Activated CD4-positive, alpha-beta T cell treated with anti-CD3 and anti-CD28 coated beads for 24 hours (primary cell): ENCODE measurements at places on chromosomes 7 and 10.

GRCh38 chr7:107150375-107151073 lies 18.3 kb upstream of the HBP1 start:
- peak; percentile 59 for DNase-seq

DNA sequence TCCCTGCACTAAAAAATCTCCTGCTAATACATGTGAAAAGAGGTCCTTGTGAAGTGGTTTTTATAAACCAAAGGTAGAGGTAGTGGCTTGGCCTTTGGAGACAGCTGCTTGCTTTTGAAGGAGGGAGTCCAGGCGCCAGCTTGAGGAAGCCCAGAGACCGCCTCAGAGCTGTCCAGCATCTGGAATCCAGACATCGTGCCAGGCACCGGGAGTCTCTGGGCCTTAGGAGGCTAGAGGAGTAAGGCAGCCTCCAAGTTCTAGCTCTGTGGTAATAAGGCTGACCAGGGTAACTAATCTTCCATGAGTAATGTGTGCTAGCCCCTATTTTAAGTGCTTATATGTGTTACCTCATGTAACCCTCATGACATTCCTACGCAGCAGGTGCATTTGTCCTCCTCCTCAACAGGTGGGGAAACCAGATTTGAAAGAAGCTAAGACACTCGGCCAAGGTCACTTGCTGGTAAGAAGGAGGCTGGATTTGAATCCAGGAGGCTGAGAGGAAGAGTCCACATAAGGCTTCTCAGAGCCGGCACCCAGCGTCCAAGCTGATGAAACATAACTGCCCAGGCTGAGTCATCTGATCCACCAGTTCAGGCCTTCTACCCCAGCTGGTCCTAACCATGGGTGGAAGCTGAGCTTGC lies 26.1 kb downstream of the PRLHR start:
- no peak for DNase-seq

DNA sequence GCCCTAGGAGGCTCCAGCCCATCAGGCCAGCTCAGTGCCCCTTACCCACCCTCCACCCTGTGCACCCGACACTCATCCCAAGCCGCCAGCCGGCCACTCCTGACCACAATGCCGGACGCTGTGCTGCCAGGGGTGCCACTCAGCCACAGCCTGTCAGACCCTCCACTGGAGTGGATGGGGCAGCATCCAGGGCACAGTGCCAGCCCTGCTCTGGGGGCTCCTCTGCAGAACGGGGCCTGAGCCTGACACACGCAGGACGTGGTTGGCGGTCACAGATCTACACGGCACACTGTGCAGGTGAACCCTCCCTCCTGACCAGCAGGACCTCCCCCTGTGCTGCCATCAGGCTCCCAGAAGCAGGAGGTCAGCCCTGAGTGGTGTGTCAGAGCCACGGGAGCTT lies 114.7 kb downstream of the MAD1L1 start:
- no peak for DNase-seq

DNA sequence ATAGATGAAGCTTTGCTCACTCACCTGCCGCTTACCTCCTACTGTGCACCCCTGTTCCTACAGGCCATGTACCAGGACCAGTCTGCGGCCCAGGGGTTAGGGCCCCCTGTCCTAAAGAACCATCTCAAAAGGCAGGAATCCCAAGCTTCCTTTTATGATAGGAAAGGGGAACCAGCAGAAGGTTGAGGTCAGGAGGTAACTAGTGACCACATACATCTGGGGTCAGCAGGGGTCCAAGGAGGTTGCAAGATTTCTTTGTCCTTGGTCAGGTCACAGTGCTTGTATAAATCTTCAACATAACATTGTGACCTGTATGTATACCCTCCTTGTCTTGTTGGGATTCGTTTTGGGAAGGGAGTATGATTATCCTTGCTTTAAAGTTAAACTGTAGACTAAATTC lies 73.8 kb downstream of the OAT start:
- no peak for DNase-seq

GRCh38 chr7:111363099-111363498 lies 199.2 kb downstream of the IMMP2L start:
- no peak for DNase-seq

- peak; percentile 64 for DNase-seq
These were observed 338.2 kb upstream of the PRKCQ start for GRCh38 chr10:6918305-6918704.

GRCh38 chr7:104826135-104826534 lies 187.9 kb upstream of the KMT2E start:
- no peak for DNase-seq

DNA sequence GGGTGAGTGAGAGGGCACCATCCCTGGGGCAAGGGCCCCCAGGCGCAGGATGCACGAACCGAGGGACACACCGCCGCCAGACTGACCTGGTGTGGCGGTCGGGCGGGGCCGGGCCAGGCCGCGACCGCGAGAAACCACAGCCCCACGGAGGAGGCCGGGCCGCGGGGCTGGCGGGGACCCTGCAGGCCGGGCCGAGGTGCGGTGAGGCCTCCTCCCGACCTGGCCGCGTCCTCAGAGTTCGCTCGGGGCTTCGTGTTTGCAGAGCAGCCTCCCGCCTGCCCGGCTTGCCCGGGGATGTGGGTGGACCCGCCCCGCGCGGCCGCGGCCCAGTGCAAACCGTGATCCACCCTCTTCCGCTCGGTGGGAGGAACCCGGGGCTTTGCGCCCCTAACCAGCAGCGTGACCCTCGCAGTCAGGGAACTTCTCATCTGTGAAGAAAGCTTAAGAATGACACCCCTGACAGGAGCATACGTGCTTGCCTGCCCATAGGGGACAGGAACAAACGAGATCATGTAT lies 20.6 kb upstream of the HOXA13 start:
- no peak for DNase-seq

DNA sequence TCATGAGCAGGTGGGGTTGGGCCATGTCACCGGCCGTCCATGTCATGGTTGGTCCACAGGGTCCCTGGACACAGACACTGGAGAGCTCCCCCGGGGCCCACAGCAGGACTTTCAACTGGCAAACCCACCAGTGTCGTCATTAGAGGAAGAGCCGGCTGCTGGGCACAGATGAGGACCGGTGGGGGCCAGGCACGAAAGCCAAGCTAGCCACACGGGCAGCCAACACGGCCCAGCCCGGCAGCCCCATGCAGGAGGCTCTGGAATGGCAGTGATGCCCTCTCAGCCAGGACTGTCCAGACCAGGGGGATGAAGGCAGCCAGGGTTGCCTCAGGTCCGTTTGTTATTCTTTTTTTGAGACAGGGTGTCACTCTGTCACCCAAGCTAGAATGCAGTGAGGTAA lies 21.1 kb upstream of the UNCX start:
- no peak for DNase-seq

GRCh38 chr10:63206997-63207811 lies 74.1 kb downstream of the NRBF2 start:
- no peak for DNase-seq

GRCh38 chr7:22200238-22200637 lies 156.7 kb downstream of the RAPGEF5 start:
- no peak for DNase-seq

DNA sequence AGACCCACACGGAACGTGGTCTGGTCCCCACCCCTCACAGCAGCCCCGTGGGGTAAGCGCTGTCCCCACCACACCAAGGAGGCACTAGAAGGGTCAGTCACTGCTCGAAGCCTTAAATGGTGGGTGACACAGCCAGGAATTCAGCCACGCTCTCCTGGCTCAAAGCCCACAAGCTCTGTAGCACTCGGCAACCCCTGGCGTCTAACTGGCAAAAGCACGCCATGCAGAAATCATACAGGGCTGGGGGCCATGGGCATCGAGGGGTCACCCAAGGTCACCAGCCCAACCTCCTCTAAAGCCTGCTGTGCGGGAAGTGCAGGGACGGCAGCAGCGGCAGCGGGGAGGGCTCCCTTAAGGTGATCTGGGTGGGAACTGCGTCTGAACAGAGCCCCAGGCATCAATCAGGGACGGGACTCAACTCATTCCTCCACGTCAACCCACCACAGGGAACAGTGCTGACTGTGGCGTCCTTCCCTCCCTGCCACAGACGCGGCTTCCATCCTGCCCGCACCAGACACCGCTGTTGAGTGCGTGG lies 7.8 kb downstream of the GPER1 start:
- no peak for DNase-seq

- no peak for DNase-seq
These were observed 24.1 kb downstream of the GRIFIN start for GRCh38 chr7:2452074-2452507.

GRCh38 chr10:124870854-124871425 lies 69.3 kb downstream of the ABRAXAS2 start:
- no peak for DNase-seq

DNA sequence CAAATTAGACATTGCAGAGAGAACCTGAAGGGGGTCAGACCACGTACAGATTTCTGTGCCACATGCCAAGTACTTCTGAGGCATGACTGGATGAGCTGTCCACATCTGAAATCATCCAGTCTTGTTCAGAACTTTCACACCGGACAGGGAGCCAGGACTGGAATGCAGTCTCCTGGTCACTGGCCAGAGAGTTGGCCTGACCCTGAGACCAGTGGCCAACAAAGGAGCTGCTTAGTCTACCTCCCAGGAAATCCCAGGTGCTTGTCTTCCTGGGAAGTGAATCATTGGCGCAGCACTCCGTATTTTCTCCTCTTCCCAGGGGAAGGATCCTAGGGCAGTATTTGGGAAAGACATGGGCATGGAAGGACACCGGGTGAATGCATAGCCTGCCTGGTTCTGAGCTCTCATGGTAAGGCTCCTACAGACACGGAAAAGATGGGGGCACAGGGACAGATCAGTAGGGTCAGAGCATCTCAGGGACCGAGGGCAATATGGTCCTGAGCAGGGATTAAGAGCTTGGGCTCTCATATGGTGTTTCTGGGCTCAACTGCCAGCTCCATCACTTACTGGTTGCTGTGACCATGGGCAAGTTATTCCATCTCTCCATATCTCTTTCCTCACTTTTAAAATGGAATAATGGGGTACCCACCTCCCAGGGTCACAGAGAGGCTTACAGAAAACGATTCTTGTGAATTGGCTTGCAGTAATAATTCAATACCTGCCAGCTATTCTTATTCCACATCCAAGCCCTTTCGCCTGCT lies 1.3 kb upstream of the SCD start:
- no peak for DNase-seq

DNA sequence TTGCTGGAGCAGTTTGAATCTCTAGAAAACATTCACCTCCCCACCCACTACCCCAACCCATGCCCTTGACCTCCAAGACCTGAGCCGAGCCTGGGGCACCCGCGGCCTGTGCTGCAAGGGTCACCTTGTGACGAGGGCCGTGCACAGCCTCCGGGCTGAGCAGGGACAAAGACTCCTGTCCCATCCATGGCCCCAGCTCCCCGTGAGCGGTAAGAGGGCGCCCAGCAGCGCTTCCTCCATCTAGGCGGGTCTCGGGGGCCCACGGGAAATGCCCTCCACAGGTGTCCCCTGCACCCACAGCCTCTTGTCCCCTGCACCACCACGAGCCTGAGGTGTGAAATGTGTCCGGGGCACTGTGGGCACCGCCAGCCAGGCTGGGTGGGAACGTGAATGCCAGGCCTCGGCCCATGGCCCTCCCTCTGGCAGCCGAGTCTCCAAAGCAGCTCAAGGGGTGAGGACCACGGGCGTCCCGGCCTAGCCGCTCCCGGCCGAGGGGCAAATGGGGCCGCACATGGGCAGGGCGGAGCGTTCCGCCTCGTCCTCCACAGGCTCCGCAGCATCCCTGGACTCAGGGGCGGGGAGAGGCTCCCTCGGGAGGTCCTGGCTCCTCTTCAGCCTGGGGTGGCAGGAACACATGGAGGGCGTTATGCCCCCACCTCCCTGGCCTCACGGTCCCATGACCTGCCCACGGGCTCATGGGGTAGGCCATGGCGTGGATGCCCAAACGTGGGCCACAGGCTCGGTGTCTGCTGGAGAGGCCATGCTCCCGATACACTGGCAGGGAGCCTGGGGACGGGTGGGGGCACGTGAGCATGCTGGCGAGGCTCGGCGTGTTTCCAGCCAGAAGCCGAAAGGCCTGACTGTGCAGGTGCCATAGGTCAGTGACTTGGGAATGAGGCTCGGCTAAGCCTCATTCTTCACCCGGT lies 21.1 kb downstream of the DPYSL4 start:
- no peak for DNase-seq

GRCh38 chr7:65301007-65301406 lies 72.6 kb upstream of the ZNF92 start:
- DNase-seq, result no peak

- DNase-seq, result peak; percentile 52
These were observed 22.8 kb downstream of the RGR start for GRCh38 chr10:84267503-84268126.

DNA sequence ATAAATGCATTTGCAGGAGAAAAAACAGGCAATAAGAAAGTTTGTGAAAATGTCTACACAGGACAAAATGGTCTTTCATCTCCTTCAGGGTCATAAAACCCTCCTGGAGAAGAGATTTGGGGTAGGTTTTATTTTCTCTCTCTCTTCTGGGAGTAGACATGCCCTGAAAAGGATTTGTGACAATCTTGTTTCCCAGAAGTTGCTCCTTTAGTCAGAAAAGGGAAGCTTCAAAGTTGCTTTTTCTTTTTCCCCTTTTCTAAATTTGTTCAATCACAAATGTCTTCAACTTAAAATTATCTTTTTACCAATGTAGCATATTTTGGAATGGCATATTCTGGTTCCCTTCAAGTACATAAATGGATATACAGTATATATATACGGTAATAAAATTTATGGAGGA lies 9.4 kb upstream of the ANKRD22 start:
- DNase-seq, result no peak
